ENCODE measurements at places on chromosomes 5 and 9.
A peak's percentile ranks its signal among the peaks of the same experiment; 100 is the strongest.

GRCh38 chr5:5141625-5142525, 1.7 kb downstream of the ADAMTS16 start:
- peak; percentile 34 for DNase-seq

DNA sequence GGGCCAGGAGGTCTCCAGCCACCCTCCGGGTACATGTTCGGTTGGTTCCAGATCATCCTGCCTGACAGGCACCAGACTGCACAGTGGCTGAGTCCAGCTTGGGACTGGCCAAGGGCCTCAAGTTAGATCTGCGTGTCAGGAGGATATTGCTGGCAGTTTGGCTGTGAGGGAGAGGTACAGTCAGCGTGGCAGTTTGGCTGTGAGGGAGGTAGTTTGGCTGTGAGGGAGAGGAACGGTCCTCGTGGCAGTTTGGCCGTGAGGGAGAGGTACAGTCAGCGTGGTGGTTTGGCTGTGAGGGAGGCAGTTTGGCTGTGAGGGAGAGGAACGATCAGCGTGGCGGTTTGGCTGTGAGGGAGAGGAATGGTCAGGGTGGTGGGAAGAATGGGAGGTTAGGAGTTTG, 39.0 kb downstream of the CACNA1B start:
- no peak for DNase-seq

DNA sequence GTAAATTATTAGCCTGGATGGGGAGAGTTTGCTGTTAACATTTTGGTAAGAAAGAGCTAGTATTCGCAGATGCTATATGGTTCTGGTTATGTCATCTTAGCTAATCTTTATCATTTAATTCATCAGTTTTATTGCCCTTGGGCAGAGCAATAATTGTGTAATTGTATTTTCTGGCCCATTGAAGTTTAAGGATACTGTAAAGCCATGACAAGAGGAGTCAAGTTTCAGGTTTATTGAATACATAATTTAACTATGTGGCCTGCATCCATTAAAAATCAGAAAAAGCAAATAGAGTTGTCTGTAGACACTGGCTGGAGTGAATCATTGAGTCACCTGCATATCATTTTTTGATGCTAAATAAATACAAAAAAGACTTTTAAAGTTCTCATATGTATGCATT, 255.8 kb downstream of the PRELID2 start:
- DNase-seq: no peak

GRCh38 chr9:115114546-115114945, 3.4 kb downstream of the TNC start:
- DNase-seq: no peak

DNA sequence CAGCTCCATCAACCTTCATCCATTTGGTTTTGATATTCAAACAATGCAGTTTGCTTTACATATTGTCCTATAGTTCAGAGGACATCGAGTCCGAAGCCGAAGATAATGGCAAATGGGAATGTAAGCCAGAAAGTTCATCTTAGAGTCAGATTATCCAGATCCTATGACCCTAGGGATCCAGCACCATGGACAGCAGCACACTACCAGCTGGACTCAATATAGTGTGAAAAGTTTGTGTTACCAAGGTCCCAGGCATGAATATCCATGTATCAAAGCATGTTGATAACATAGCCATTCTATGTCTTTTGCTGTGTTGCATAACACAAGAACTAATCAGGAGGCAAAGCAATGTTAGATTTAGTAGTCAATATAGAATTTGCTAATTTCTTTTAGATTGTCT, 46.3 kb downstream of the FSTL4 start:
- no peak for DNase-seq

- no peak for DNase-seq
Observed at GRCh38 chr9:8364026-8364752, 564.6 kb upstream of the DMAC1 start.

GRCh38 chr9:106286249-106286648, 576.7 kb upstream of the ZNF462 start:
- DNase-seq: no peak

DNA sequence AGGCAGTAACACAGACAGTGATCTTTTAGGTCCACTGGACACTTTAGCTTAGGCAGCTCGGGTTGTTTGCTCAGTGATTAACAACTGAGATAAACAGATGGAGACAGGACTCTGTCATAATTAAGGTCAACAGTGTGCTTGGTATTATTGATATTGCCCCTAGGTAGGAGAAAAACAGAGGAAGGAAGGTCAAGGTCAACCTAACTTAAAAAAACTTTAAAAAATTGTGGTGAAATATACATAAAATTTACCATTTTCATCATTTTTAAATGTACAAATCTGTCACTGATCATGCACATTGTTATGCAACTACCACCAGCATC, 2.1 kb upstream of the HSPA4 start:
- no peak for DNase-seq

- DNase-seq: no peak
Observed at GRCh38 chr5:130528474-130528873, 624.2 kb downstream of the CHSY3 start.

GRCh38 chr9:115643948-115644727, 509.5 kb upstream of the PAPPA start:
- no peak for DNase-seq

- no peak for DNase-seq
Observed at GRCh38 chr5:127832067-127832466, 128.9 kb downstream of the CCDC192 start.

- DNase-seq: peak; percentile 26
Observed at GRCh38 chr5:176810081-176810597, at the start of gene UNC5A. TSS of gene UNC5A (plus strand) at chr5:176810559. CDS start at chr5:176810751, 192 bp downstream.

GRCh38 chr5:38188591-38188990, 69.8 kb upstream of the EGFLAM start:
- no peak for DNase-seq

DNA sequence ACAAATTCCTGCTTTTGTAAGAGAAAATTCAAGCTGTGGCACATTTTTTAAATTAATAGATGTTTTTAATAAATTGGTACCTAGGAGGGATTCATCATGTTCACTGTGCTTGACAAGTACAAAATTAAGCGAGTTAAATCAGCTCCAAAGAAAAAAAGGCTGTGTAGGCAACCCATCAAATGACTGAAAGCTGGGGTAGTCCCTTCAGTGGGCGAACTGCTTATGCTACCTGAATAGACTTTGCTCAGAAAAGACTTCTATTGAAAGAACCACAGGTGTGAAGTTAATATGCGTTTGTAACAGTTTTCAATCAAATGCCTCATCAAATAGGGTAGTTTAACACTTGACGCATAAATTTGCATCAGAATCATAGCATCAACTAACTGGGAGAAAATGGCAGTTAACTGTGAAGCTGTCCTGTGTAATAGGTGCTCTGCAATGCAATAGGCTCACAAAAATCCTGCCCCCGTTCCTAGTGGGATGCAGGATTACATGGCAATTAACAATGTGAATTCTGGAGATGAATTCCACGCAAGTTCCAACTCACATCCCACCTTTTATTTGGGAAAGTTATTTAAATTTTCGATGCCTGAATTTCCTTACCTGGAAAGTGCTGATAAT, 14.4 kb upstream of the ARL15 start:
- no peak for DNase-seq

- no peak for DNase-seq
Observed at GRCh38 chr5:62596691-62597090, 18.1 kb downstream of the LRRC70 start.

DNA sequence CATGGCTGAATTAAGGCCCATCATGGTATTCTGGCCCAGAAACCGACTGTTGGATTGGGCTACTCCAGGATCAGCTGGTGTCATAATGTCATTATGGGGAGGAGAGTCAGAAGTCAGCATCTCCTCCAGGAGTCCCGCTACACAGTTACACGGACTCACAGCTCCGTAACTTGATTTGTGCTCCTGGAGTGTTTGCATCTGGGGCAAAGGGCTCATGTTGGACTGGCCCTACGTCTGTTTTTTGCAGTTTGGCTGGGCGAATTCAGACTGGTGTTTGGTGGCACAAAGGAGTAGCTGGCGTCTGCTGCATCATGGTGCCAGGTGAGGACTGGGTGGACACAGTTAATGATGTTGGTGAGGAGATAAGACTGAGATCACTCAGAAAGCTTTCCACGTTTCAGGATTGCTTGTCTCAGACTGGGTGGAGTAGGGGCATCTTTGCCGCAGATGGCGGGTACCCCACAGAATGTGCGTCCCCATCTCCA, 31.3 kb downstream of the OR2V1 start:
- DNase-seq: no peak

DNA sequence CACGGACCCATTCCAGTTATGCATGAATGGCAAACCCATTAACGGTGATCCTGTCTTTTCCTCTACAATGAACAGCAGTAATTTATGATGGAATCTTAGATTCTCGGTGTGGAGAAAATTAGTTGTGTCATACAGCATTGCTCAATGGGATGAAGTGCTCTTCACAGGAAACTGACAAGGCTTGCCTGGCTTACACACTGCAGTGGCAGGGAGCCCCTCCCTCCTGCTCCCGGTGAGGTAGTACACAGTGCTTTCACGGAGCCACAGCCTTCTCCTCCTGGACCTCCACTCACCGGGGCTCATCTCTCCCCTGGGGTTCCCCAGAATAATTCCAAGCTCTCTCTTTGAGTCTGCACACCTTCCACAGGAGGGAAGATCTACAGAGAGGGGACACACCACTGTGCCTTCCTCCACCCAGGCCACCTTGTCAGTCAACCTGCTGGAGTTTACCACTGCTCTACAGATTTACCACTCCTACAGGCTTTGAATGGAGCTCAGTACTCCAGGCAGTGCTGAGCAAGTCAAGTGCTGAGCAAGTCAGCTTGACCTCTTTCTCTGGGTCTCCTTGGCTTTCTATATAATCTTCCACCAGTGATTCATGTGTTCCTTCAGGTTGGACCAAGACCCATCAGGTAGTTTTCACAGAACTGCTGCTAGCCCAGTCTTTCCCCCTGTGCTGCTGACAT, 59.1 kb upstream of the TBC1D2 start:
- DNase-seq: no peak

DNA sequence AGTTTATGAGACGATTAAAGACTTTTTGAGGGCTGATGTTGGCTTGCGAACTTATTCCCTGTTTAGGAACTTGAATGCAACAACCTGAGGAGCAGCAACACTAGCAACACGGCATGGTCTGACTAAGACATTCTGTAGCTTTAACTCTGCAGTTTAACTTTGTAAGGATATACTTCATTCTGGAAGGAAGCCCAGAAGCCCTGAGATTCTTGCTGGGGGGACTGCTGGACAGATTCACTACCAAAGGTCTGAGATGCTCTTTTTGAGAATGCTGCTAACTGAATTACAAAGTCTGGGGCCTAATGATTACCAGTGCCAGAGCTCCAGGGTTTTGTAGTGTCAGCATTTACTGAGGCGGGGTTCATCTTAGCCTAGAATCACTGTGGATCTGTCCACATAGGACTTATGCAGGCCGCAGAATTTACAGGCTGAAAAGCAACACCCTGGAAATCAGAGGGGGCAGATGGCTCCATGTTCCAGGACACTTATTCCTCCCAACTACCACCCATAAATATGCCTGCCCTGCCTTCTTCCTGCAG, 537.1 kb upstream of the CDH18 start:
- no peak for DNase-seq

- DNase-seq: no peak
Observed at GRCh38 chr5:122882831-122883230, 37.4 kb downstream of the SNX24 start.

- no peak for DNase-seq
Observed at GRCh38 chr5:176994460-176995121, 12.0 kb downstream of the UIMC1 start.

DNA sequence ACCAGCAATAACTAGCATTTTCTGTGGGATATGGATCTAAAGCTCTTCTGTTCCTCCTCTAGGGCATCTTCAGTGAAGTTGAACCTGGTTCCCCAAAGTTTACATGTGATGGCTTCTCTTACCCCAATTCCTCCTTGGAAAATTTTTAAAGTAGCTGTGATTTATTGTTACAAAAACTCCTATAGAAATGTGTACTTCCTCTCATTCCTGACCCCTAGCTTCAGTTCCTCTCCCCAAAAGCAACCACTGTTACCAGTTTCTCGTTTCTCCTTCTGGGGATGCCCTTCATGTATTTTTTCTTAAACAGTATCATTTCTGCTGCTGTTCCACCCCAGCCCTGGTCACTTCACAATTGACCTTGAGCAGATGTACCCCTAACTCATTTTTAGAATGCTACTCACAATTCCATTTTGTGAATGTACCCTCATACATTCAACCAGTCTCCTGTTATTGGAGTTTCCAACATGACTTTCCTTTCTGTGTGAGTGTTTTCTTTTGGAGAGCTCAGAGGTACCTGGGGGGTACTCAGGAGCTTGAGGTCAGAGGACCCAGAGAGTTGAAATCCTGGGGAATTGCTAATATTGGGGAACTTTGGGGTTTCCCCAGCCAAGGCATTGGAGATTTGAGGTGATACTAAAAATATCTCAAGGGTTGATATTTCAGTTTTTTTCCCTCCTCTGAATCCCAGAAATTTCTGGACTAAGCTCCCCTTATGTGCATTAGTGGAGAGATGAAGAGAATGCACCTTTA, 18.6 kb upstream of the GLRX start:
- no peak for DNase-seq

DNA sequence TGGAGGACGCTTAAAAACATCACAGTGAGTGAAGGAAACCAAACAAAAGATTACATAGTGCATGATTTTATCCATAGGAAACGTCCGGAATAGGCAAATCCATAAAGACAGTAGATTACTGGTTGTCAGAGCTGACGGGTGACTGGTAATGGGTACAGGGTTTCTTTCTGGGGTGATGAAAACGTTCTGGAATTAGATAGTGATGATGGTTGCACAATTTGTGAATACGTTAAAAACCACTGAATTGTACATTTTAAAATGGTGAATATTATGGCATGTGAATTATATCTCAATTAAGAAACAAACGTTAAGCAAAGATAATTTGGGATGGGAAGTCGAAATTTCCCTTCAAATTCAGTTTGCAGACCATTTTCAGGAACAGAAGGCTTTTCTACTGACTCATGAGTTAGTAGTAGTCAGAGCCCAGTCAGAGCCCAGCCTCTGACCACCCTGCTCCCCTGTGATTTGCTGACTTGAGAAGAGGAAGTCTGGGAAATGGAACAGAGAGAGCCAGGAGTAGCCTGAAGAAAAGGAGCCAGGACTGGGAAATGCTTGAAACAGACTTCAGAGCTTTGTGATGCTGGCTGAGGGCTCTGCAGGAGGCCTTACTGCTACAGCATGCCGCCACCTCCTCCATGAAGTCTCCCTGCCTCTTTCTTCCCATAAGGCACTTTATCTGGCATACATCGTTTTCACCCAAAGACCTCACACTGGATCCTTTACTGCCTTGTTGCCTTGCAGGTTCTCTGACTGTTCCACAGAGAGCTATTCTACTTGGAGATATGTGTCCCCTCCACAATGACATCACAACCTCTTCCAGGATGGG, 46.4 kb upstream of the CTNNA1 start:
- DNase-seq: no peak

- no peak for DNase-seq
Observed at GRCh38 chr9:88571419-88571818, 36.4 kb downstream of the NXNL2 start.

DNA sequence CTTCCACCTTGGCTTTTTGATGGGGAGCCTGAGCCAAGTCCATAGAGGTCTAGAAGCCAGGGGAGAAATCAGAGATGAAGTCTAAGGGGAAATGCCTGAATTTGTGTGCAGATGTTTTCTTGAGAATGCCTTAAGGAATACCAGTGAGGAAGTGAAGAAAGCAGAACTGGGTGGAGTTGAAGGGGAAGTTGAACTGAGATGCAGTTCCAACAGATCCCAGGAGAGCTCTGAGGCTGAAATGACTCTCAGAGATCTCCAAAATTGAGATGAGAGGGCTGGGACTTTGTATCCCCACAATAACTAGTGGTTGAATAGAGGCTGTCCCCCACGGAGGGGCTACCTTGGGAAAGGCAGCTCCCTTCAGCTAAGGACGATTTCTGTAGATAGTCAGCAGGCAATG, 197.1 kb downstream of the ZNF462 start:
- DNase-seq: no peak
